ENCODE measurements at places on chromosomes 5 and 9.

DNA sequence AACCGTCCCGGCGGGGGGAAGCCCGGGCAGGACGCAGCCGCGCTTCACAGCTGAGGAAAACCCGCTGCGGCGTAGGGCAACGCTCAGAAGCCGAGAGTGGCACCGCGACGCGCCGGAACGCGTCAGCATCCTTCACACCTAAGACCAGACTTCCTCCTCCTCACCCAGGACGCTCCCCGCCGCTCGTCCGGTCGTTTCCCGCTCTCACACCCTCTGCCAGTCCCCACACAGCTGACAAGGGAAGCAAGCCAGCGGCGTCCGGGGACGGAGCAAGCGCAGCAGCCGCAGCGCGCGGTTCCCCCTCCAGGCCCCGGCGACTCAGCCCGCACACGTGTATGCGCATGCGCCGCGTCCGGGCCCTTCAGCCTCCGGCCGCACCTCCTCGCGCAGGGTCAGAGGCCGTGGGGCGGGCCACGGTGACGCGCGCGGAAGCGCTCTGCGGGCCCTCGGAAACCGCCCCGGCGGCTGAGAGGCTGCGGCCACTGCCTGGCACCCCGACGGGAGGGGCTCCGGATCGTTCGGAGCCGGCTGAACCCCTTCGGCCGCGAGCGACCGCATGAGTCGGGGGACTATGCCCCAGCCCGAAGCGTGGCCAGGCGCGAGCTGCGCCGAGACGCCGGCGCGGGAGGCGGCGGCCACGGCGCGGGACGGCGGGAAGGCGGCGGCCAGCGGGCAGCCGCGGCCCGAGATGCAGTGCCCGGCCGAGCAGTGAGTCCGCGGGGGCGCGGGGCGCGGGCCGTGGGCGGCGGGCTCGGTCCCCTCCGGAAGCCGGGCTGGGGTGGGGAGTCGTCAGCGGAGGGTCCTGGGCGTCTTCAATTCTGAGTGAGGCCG lies at the start of gene OTULIN:
OTULIN (plus strand) TSS at position 449 of the 831 bp plus-strand sequence; CDS start at position 557, 108 bp downstream.
- H3K27me3 ChIP-seq, result no peaks in the 10 kb centered on the region
- peak; percentile 38 for DNase-seq
- H3K27ac ChIP-seq, result peak within 1 kb of the TSS; percentile 99
- H3K4me3 ChIP-seq, result peak within 1 kb of the TSS; percentile 93
- peaks cover 88% of the 10 kb centered on the region for H3K4me1 ChIP-seq

DNA sequence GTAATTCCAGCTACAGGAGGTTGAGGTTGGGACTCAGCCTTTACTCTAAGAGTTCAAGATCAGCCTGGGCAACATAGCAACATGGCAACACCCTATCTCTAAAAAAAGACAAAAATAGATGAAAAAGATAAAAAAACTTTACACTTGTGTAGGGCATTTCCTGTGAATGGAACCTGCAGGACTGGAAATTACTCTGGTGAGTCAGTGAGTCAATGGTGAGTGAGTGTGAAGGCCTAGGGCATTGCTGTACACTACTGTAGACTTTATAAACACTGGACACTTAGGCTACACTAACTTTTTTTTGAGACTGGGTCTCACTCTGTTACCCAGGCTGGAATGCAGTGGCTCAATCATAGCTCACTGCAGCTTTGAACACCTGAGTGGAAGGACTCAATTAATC lies 19.5 kb upstream of the ARSI start:
- DNase-seq, result no peak
- no peaks in the 10 kb centered on the region for H3K36me3 ChIP-seq
- no peak overlapping the region for H3K27ac ChIP-seq

GRCh38 chr5:135710045-135710675 lies 124.3 kb upstream of the SLC25A48 start:
- H3K27ac ChIP-seq, result no peak overlapping the region
- peaks cover 3% of the 10 kb centered on the region for H3K4me1 ChIP-seq
- H3K36me3 ChIP-seq, result no peaks in the 10 kb centered on the region

DNA sequence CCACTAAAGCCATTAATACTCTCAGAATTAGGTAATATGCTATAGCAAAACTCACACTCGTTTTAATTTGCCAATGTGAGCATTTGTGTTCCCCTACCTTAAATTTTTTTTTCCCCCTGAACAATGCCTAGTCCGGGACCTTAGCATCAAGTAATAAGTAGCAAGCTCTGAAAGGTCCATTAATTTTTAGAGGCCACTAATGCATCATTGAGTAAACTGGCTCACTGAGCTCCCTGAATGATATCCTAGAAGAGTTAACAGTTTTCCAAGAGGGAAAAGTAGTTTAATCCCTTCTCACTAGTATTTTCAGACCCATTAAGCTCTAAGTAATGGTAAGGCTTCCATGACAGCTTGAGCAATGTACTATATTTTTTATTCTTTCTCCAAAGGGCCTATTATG lies 242.2 kb downstream of the MAT2B start:
- no peaks in the 10 kb centered on the region for H3K4me1 ChIP-seq
- H3K27me3 ChIP-seq, result no peaks in the 10 kb centered on the region
- no peak for DNase-seq

- no peaks in the 10 kb centered on the region for H3K4me1 ChIP-seq
- H3K4me3 ChIP-seq, result no peak overlapping the region
- H3K27me3 ChIP-seq, result no peaks in the 10 kb centered on the region
- no peaks in the 10 kb centered on the region for H3K36me3 ChIP-seq
- no peak overlapping the region for H3K27ac ChIP-seq
- DNase-seq, result no peak
These were observed 63.5 kb downstream of the ZNF474 start for GRCh38 chr5:122192497-122193496.

- no peaks in the 10 kb centered on the region for H3K27me3 ChIP-seq
- H3K27ac ChIP-seq, result peak overlapping the region; percentile 84
- DNase-seq, result no peak
- H3K4me3 ChIP-seq, result no peak overlapping the region
These were observed 66.9 kb downstream of the HMCN2 start for GRCh38 chr9:130332384-130332926.

- no peak for DNase-seq
- peaks cover 16% of the 10 kb centered on the region for H3K4me1 ChIP-seq
- no peaks in the 10 kb centered on the region for H3K27me3 ChIP-seq
- no peaks in the 10 kb centered on the region for H3K36me3 ChIP-seq
- H3K27ac ChIP-seq, result peak overlapping the region; percentile 4
- no peak overlapping the region for H3K4me3 ChIP-seq
These were observed 26.6 kb downstream of the RUSC2 start for GRCh38 chr9:35516479-35516878.

GRCh38 chr5:33937707-33938506 lies 1.7 kb downstream of the RXFP3 start:
- no peak overlapping the region for H3K27ac ChIP-seq
- no peak for DNase-seq
- peaks cover 24% of the 10 kb centered on the region for H3K27me3 ChIP-seq
- H3K4me3 ChIP-seq, result no peak overlapping the region
- peaks cover 23% of the 10 kb centered on the region for H3K4me1 ChIP-seq

DNA sequence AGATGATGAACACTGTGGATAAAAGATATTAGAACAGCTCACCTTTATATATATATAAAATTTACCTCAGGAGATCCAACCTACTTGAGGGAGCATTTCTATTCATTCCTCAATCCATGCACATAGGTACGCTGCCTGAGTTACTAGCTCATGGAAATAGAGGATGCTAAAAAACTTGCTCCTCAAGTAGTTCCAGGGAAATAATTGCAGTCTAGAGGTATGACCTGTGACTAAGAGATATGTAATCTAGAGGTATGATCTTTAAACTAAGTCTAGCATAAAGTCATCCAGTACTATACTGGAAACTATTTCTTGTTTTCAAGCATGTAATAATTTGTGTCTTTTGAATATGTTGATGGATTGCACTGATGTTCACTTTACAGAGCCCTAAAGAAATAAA lies 471.2 kb downstream of the TAF11L14 start:
- H3K36me3 ChIP-seq, result no peaks in the 10 kb centered on the region
- H3K27me3 ChIP-seq, result no peaks in the 10 kb centered on the region
- H3K4me1 ChIP-seq, result no peaks in the 10 kb centered on the region
- no peak overlapping the region for H3K4me3 ChIP-seq

GRCh38 chr9:95570150-95570549 lies 53.4 kb upstream of the PTCH1 start:
- H3K4me3 ChIP-seq, result peak overlapping the region; percentile 43
- no peaks in the 10 kb centered on the region for H3K4me1 ChIP-seq
- no peaks in the 10 kb centered on the region for H3K27me3 ChIP-seq

DNA sequence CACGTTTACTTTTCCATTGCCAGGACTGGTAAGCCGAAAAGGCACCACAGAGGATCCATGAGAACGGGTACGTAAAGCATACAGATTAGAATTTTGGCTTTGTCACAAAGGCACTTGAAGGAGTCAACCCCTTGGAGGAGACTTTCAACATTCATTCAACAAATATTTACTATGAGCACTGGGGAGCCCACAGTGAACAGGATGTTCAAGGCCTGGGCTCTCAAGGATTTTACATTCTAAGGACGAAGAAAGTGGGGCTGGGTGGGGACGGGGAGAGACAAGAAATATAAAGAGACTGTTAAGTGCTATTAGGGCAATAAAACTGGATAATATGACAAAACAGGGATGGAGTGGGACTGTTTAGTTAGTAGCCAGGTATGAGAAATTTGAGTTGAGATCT lies 66.0 kb downstream of the KLF4 start:
- DNase-seq, result no peak
- no peaks in the 10 kb centered on the region for H3K27me3 ChIP-seq
- no peak overlapping the region for H3K27ac ChIP-seq
- no peaks in the 10 kb centered on the region for H3K36me3 ChIP-seq

DNA sequence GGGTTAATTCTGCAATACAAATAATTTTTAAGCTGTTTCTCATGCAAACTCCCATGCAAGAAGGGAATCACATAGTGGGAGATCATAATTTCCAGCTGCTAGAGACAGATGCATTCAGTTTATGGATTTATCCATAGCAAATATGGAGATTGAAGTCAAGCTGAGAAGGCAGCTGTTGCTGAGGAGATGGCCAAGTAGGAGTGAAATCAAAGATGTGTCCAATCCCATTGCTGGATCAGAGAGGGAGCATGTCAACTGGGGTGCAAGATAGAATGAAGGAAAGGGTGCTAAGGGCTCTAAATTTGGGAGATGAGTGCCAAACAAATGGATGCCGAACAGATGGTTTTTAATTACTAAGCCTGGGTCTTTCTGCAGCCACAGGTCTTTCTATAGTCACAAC lies 504.5 kb downstream of the NFIB start:
- H3K27me3 ChIP-seq, result no peaks in the 10 kb centered on the region
- no peak overlapping the region for H3K4me3 ChIP-seq
- no peak overlapping the region for H3K27ac ChIP-seq
- no peak for DNase-seq
- no peaks in the 10 kb centered on the region for H3K4me1 ChIP-seq
- H3K36me3 ChIP-seq, result no peaks in the 10 kb centered on the region

DNA sequence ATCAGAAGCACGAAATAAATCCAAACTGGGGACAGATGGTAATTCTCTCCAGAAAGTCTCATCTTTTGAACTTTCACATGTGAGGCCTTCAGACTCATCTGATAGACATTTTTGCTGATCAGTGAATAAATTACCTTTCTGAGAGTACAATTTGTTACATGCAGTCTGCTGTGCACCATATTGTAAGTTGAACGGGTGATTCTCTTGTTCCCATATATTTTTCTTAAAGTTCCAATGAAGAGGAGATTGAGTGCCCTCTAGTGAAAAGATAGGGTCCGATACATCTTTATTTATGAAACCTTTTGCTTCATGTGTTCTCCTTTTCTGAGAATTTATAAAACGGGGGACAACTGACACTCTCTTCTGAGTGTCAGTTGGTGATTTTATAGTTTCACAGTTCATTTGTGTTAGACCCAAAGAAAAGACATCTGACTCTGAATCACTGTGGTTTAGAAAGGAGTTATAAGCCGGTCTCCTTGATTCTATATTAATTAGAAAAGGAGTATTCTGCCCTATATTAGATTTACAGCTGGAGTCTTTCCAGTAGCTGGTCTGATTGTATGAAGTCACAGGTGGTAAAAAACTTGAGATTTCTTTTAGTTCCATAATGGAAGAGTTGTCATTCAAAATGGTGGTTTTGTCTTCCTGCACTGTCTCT lies 30.4 kb downstream of the GNG10 start:
- DNase-seq, result no peak
- no peak overlapping the region for H3K4me3 ChIP-seq
- no peak overlapping the region for H3K27ac ChIP-seq
- no peaks in the 10 kb centered on the region for H3K36me3 ChIP-seq

- no peak overlapping the region for H3K27ac ChIP-seq
- no peaks in the 10 kb centered on the region for H3K4me1 ChIP-seq
- H3K4me3 ChIP-seq, result no peak overlapping the region
- no peaks in the 10 kb centered on the region for H3K36me3 ChIP-seq
- H3K27me3 ChIP-seq, result no peaks in the 10 kb centered on the region
- DNase-seq, result no peak
These were observed 18.8 kb upstream of the ALDH1B1 start for GRCh38 chr9:38373679-38374078.

GRCh38 chr9:85414390-85414789 lies 327.4 kb downstream of the AGTPBP1 start:
- no peaks in the 10 kb centered on the region for H3K27me3 ChIP-seq
- H3K4me1 ChIP-seq, result no peaks in the 10 kb centered on the region
- no peak overlapping the region for H3K27ac ChIP-seq
- DNase-seq, result no peak
- no peaks in the 10 kb centered on the region for H3K36me3 ChIP-seq

DNA sequence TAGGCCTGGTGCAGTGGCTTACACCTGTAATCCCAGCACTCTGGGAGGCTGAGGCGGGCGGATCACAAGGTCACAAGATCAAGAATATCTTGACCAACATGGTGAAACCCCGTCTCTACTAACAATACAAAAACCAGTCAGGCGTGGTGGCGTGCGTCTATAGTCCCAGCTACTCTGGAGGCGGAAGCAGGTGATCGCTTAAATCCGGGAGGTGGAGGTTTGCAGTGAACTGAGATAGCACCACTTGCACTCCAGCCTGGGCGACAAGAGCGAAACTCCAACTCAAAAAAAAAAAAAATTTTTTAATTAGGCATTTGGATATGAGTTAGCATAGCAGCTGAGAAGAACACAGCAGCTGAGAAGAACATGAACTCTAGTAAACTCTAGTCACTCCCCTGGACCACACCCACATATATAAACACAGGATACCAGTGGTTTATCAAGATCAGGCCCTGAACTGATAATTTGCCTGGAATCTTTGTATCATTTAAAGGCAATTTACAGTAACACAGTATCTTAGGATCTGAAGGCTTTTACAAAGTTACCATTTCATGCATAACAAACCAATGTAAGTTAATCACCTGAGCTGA lies 4.6 kb upstream of the UGCG start:
- no peak for DNase-seq
- no peaks in the 10 kb centered on the region for H3K27me3 ChIP-seq
- H3K4me1 ChIP-seq, result peaks cover 11% of the 10 kb centered on the region
- H3K27ac ChIP-seq, result no peak overlapping the region
- H3K4me3 ChIP-seq, result no peak overlapping the region

DNA sequence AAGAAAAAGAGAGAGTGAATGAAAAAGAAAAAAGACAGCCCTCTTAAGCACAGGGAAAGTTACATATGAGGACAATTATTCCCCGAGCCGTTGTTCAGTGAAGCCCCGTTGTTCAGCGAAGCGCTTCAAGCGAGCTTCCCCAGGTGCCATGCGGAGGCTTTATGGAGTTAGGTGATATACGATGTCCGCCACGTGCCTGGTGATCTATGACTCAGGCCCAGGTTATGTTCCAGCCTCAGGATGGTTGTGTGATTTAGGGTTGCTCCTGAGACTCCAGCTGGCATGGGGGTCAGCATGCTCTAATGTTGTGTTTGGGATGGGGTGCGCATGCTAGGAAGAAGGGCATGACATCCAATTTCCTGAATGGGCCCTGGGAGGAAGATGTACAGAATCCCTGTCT lies 365.6 kb downstream of the CDK5RAP2 start:
- no peaks in the 10 kb centered on the region for H3K27me3 ChIP-seq
- H3K4me1 ChIP-seq, result no peaks in the 10 kb centered on the region
- DNase-seq, result no peak
- no peak overlapping the region for H3K4me3 ChIP-seq
